GM03348 (cell line): ENCODE measurements at places on chromosomes 13 and 19.

DNA sequence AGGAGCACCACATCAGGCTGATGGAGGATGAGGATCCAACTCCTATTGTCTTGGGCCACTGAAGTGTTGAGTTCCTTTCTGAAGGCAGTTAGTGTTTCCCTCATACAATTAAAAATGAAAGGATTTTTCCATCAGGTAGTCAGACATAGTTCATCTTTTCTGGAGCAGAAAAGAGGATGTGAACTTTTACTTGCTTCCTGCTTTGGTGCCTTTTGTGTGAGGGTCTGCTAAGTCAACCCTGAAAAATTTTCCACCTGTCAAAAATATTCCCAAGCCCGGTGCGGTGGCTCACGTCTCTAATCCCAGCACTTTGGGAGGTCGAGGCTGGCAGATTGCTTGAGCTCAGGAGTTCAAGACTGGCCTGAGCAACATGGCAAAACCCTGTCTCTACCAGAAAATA lies 43.9 kb downstream of the RGCC start:
- DNase-seq: no peak

GRCh38 chr19:44648631-44649251 lies 5.0 kb downstream of the PVR start:
- peak; percentile 31 for DNase-seq

GRCh38 chr13:56528040-56528790 lies 612.5 kb upstream of the PRR20A start:
- no peak for DNase-seq

DNA sequence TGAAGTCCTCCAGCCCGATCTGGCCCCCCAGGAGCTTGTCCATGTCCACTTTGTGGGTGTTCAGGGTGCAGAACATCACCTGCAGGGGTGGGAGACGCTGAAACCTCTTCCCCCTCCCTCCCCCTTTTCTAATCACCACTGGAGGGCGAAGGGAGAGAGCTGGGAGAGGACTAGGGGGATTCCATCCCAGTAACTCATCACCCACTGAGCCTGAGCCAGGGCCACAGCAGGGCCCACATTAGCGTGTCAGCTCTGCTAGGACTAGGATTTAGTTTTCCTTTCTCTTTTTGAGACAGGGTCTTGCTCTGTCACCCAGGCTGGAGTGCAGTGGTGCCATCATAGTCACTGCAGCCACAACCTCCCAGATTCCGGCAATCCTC lies 5.5 kb upstream of the PTGER1 start:
- no peak for DNase-seq

DNA sequence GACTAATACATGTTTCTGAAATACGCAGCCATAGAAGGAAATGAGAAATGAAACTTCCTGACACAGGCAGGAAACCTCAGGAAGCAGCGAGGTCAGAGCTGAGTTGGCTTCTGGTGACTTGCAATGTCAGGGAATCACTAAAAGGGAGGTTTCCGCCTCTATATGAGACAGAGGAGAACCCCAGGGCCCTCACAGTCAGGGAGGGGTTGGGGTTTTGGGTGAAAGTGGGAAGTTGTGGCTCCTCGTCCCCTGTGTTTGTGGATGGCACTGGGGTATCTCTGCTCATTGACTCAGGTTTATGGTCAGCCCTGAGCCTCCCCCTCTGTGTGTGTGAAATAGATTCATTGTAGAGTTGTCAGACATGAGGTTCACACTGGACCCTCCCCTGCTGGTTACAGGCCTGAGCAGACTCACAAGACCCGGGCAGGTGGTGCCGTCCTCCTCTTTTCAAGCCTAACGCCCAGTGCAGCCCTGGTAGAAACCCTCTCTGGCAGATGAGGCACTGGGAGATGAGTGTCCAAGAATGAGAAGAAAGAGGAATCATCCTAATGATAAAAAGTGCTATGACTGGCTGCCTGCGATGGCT lies 5.5 kb upstream of the LILRA6 start:
- peak; percentile 7 for DNase-seq

- DNase-seq: no peak
Measured at GRCh38 chr13:48493851-48494250, 39.0 kb downstream of the RCBTB2 start.

- DNase-seq: no peak
Measured at GRCh38 chr19:7504684-7505083, 11.2 kb upstream of the ZNF358 start.

DNA sequence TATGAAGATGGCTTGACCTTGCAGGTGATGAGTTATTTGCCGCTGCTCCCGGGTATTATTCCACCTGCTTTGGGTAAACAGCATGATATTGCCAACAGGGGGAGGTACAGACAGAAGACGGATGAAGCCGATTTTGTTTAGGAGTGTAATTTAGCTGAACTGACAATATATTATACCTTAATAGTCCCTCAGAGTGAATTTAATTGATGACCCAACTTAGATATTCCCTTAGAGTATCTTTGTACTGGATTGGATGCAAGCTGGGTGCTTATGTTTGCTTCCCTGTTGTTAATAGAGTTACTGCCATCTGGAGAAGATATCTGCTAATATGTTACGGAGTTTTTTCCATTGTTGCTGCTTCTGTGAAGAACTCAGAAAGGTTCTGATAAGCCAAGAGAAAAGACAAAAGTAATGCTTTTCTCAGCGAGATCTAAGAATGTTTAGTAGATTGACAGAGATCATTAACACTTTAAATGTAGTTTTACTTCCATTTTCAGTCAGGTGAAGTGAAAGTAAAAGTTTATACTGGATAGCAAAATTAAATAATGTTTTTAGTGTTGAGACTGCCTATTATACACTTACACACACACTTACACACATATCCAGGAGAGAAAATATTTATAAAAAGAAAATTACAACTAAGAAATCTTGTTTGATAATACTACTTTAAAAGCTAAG lies 2220.8 kb upstream of the PCDH20 start:
- DNase-seq: peak; percentile 1

- no peak for DNase-seq
Measured at GRCh38 chr19:29514525-29515232, 11.1 kb upstream of the VSTM2B start.

DNA sequence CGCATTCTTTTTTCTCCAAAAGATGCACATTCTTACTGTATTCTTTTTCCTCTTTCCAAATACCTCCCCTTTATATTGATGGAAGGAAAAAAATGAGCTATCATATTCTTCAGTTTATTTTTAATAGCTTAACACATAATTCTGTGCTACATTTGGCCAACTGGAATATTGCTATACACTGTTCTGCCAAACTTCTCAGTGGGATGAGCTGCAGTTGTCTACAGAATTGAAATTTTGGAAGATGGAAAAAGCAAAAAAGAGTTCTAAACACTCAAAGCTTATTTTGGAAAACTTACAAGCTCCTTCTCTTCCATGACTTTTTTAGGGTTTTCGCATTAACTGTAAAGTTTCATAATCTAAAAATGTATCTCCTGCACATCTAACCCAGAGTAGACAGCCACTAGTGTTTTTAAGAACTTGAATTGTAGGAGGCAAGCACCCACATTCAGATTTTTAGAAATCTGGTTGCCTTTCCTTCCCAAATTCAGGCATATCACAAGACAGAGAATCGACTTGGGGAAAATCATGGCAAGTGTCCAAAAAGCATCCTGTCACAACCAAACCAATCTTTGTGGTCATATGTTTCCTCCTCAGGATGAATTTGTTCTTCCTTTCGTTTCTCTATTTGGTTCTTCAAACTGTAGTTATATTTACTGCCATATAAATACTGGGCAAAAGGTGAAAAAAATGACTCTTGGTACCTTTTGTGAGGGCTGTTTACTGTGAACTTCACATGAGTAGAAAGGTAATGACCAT lies 111.4 kb upstream of the FRY start:
- DNase-seq: no peak

DNA sequence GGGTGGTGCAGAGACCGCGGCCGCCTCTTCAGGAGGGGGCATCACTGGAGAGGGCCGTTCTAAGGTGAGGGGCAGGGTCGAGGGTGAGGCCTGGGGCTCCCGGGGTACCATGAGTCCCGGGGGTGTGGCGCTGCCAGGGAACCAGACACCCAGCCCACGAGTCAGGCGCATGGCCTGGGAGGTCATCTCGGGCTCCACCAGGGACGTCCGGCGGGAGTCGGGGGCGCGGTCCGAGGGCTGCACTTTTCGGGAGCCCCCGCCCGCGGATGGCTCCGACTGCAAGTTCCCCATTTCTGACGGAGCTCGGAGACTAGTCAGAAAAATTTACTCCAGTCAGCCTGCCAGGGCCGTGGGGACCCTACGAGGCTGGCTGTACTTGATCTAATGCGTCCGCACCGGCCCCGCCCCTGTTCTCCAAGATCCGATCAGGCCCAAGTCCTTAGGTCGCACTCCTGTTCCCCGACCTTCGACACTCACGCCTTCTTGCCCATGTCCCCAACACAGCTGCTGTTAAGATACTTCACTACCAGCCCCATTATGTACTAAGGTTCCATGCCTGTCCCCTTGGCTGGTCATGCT lies 774 bp downstream of the GGN start:
- peak; percentile 13 for DNase-seq

DNA sequence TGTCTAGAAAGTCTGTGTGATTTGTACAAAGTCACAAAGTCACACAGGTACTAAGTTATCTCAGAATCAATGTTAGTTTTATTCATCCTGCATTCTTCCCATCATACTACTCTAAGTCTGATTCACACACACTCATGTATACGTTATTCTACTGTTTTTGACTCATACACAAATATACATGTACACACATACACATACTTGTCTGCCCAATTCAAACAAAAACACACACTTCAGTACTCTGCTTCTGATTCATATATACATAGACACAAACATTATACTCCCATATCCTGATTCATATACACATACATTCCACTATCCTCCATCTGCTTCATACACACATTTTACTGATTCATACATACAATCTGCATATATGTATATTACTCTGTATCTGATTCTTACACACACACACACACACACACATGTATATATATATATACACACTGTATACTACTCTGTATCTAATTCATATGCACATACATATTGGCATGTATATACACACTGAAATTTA lies 69.3 kb downstream of the KLF12 start:
- DNase-seq: no peak
